Uterus (tissue), 4 donors: ENCODE measurements at places on chromosomes 5 and 9. TPM values are rescaled to one million over a fixed set of nuclear protein-coding genes. Genes with fewer than 3 reads are reported as not detected.
A peak's percentile ranks its signal among the peaks of the same experiment; 100 is the strongest.

DNA sequence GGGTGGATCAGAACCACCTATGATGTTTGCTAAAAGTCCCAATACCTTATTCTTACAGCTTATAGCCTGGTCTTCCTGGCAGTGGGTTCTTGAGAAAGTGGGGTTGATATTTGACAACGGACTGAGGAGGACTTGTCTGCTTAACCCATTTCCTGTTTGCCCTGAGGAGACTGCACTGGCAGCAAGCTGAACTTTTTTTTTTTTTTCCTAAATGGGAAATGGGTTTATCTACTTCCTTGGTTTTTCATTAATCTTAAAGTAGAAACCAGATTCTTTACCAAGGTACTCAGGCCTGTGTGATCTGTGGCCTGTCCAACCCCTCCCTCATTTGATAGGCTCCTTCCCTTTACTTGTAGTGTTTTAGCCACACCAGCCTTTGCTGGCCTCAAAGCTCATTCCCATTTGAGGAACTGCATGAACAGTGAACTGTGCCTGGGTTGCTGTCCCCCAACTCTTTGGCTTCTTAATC, 47.1 kb downstream of the C9orf57 start:
- H3K4me3 ChIP-seq: no peak overlapping the region
- no peak for DNase-seq
- H3K27ac ChIP-seq: no peak overlapping the region
- H3K4me1 ChIP-seq: no peaks in the 10 kb centered on the region
- H3K36me3 ChIP-seq: no peaks in the 10 kb centered on the region
- H3K27me3 ChIP-seq: no peaks in the 10 kb centered on the region

- H3K4me1 ChIP-seq: no peaks in the 10 kb centered on the region
- no peak overlapping the region for H3K27ac ChIP-seq
- no peak overlapping the region for H3K4me3 ChIP-seq
- no peaks in the 10 kb centered on the region for H3K27me3 ChIP-seq
Measured at GRCh38 chr9:5512658-5513452, 2.5 kb downstream of the PDCD1LG2 start.

GRCh38 chr5:63962279-63962678, at the start of gene HTR1A:
Gene HTR1A (minus strand): TSS chr5:63962445. CDS start chr5:63961719, 726 bp downstream.
- no peaks in the 10 kb centered on the region for H3K36me3 ChIP-seq
- peaks cover 36% of the 10 kb centered on the region for H3K27me3 ChIP-seq
- H3K27ac ChIP-seq: no peak within 1 kb of the TSS
- no peaks in the 10 kb centered on the region for H3K4me1 ChIP-seq
- DNase-seq: no peak

The CPLANE1 gene
- 46.2 TPM for total RNA-seq

DNA sequence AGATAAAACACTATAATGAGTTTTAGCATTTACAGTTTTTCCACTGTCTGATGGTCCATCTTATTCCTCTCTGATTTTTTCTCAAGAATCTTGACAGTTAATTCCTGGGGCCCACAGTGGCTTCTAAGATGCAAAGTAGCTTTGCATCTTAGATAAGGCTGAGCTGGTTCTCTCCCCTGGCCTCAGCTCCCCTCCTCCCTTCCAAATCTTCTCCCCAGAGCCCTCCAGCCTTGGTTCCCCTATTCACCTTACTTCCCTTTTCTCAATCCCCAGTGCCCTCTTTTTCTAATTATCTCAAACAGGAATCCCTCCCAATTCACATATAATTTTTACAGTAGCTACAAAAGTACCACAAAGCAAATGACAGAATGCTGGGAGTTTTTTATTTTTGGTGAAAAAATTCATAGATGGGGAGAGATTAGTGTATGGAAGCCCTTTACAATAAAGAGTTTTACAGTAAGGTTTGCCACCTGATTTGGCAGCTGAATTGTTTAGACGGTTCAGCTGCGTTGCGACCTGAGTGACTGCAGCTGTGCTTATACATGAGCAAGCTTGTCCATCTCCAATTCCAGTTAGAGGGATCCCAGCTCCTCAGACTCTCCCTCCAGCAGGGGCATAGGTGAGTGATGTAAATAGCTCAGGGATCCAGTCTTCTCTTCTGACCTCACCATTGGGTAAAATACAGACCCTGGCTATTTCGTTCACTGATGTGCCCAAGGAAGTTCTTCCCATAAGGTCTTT, 51.4 kb upstream of the CKMT2 start:
- no peaks in the 10 kb centered on the region for H3K36me3 ChIP-seq
- H3K4me1 ChIP-seq: no peaks in the 10 kb centered on the region
- no peak for DNase-seq
- H3K27me3 ChIP-seq: no peaks in the 10 kb centered on the region
- no peak overlapping the region for H3K4me3 ChIP-seq

The ROPN1L gene
- total RNA-seq: not detected

- DNase-seq: no peak
- no peak overlapping the region for H3K4me3 ChIP-seq
- H3K4me1 ChIP-seq: peaks cover 8% of the 10 kb centered on the region
- H3K27ac ChIP-seq: peak overlapping the region; percentile 22
- no peaks in the 10 kb centered on the region for H3K36me3 ChIP-seq
Measured at GRCh38 chr9:129476821-129477611, 143.9 kb downstream of the C9orf50 start.

The GABRP gene
- 7.7 TPM for total RNA-seq

DNA sequence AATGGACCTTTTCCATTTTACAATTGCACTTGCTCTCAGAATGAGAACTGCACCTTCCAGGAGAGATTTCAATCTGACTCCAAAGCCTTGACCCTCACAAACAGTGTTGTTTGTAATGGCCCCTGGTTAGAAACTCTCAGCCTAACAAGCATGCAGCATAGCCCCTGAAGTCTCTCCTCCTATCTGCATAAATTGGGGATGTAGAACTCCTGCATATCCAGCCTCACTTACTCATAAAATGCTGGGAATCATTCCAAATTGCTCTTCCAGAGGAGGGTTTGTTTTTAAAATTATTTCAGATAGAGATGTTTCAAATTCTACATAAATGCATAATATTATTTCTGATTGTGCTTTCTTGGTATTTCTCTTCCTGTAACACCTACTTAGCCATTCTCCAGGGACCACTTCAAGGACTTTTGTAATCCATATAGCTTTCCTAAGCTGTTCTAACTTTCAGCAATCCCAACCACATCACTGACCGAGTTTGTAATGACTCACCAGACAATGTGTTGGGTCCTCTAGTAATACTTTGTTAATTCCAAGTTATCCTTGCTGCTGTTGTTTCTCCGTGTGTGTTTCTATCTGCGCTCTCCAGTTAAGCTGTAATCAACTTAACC, 143.8 kb upstream of the CCDC152 start:
- no peak overlapping the region for H3K27ac ChIP-seq
- no peaks in the 10 kb centered on the region for H3K36me3 ChIP-seq
- H3K27me3 ChIP-seq: no peaks in the 10 kb centered on the region
- no peak overlapping the region for H3K4me3 ChIP-seq
- no peak for DNase-seq
- H3K4me1 ChIP-seq: no peaks in the 10 kb centered on the region

DNA sequence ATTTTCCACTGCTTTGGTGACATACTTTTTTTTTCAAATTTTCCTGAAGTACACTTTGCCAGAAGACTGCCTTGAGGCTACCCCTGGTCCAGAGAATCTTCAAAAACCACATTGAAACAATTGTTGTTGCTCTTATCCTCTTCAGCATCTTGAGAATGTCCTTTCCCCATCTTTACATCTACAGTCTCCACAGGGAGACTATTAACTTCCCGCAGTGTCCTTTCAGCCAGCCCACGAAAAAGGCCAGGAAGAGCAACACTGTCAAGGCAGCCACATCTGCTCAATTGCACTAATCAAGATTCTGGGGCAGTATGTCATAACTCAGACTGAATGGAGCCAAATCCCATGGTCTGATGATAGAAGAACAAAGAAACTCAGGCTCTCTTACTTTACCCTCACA, 148.3 kb downstream of the ENC1 start:
- H3K4me1 ChIP-seq: no peaks in the 10 kb centered on the region
- no peak for DNase-seq
- H3K4me3 ChIP-seq: no peak overlapping the region

DNA sequence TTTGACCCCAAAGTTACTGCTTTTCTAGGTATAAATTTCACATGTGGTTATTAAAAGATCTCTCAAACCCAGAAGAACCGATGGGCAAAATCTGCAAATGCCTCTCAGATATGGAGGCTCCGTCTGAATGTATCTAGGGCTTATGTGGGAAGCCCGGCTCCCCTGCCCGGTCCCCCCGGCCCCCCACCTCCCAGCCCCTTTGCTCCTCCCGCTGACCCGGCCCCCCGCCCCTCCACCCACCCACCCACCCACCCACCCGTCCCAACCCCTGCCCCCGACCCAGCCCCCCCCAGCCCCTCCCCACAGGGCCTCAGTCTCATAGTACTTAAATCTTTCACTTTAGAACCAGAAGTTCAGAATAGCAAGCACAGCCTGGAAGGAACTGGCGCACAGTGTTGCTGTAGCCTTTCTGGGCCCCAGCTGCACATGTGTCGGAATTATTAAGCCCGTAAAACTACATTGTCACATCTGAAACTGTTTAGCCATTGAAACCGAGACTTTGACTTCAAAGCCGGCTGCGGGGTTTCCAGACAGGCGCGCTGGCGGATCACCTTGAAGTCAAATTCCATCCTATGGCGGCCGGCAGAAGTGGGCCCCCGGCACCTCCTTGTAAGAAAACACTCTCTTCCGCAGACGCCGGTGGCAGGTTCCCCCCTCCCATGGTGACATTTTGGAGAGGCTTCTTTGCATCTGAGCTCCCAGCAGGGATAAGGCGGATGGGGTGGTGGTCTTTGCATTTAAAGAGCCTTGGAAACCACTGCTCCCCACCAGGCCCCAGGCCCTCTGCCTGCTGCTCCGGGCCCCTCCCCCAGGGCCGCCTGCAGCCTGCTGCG, 12.8 kb downstream of the NKD2 start:
- no peaks in the 10 kb centered on the region for H3K27me3 ChIP-seq
- H3K4me3 ChIP-seq: no peak overlapping the region
- no peaks in the 10 kb centered on the region for H3K4me1 ChIP-seq
- H3K36me3 ChIP-seq: no peaks in the 10 kb centered on the region
- H3K27ac ChIP-seq: no peak overlapping the region

GRCh38 chr5:136732751-136733150, 367.4 kb upstream of the TRPC7 start:
- no peaks in the 10 kb centered on the region for H3K36me3 ChIP-seq
- no peak overlapping the region for H3K4me3 ChIP-seq
- no peak for DNase-seq
- no peaks in the 10 kb centered on the region for H3K4me1 ChIP-seq

The RANBP17 gene
- 11.6 TPM for total RNA-seq

GRCh38 chr5:147645197-147645596, 135.3 kb upstream of the DPYSL3 start:
- H3K4me1 ChIP-seq: no peaks in the 10 kb centered on the region
- no peaks in the 10 kb centered on the region for H3K36me3 ChIP-seq
- H3K27me3 ChIP-seq: no peaks in the 10 kb centered on the region

DNA sequence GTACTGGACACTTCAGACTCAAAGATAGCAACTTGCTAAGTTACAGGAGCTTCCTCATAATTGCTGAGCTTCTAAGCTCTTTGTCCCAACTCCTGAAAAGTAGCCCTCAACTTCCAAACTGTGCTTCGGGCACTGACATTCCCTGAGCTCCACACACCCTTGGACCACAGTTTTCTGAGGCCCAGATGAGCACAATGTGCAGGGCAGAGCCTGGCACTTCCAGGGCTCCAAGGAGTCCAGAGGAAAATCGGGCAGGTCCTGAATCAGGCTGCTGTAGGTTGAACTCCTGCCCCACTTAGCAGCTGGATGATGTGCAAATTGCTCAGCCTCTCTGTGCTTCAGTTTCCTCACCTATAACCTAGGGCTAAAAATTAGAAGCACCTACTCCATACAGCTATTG, 54.6 kb upstream of the KCNIP1 start:
- no peaks in the 10 kb centered on the region for H3K4me1 ChIP-seq
- no peaks in the 10 kb centered on the region for H3K36me3 ChIP-seq
- DNase-seq: no peak
- H3K4me3 ChIP-seq: no peak overlapping the region

DNA sequence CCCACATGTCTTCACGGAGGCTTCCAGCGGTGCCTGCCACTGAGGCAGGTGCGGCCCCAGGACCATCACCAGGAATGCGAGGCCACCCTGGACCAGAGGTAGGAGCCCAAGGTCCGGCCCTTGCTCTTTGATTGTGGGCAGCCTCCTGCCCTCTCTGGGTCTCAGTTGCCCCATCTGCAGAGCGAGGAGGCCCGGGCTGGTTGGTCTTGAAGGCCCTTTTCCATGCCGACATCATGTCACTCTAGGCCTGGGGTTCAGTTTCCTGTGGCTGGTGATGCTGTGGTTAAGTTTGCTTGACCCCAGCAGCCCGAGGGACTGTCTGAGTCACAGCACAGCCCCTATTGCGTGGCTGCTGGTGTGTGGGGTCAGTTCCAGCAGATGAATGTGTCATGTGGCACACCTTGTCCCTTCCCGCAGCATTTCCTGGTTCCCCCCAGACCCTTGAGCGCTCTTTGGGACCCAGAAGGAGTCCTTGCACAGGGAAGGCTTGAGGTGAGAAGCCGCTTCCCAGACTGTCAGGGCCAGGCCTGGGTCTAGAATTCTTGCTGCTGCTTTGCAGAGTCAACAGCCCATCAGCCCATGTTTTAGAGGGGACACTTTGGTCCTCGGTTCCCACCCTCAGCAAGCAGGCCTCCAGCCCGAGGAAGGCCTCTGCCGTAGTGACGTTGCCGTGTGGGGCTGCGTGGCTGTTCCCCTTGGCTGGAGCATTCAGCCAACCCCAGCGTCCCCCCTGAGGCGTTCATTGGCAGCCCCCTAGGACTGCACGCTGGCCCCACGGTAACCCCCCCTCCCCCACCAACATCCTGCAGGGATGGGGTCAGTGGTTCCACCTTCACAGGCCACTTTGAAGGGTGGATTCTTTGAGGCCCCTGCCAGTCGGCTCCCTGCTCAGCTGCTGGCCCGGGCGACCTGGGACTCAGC, 31.0 kb upstream of the HMCN2 start:
- DNase-seq: no peak
- H3K27ac ChIP-seq: peak overlapping the region; percentile 52
- no peaks in the 10 kb centered on the region for H3K36me3 ChIP-seq
- no peaks in the 10 kb centered on the region for H3K4me1 ChIP-seq

The PPIC gene
- total RNA-seq: 27.1 TPM

DNA sequence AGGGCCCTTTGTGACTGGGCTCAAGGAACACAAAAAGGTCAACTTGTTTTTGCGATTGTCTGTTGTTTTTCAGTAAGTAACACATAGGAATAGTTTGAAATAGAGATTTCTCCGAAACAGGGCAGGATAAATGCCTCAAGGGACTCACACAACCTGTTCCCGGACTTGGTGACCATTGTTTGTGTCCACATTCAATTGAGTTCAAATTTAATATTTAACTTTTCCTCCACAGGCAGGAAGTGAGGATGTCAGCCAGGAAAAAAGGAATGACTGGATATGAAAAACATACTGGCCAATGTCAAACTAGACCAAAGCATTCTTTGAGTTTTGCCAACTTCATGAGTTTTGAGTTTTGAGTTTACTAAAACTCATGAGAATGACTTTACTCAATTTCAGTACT, 72.7 kb downstream of the SPATA31C2 start:
- H3K27me3 ChIP-seq: no peaks in the 10 kb centered on the region
- no peak overlapping the region for H3K27ac ChIP-seq
- H3K36me3 ChIP-seq: no peaks in the 10 kb centered on the region
- DNase-seq: no peak

GRCh38 chr9:134678666-134679443, 37.3 kb downstream of the COL5A1 start:
- no peaks in the 10 kb centered on the region for H3K36me3 ChIP-seq
- H3K4me3 ChIP-seq: no peak overlapping the region
- no peak for DNase-seq
- H3K27me3 ChIP-seq: no peaks in the 10 kb centered on the region
- H3K4me1 ChIP-seq: peaks cover 22% of the 10 kb centered on the region
- peak overlapping the region; percentile 17 for H3K27ac ChIP-seq

- H3K27ac ChIP-seq: peak overlapping the region; percentile 99
- H3K27me3 ChIP-seq: no peaks in the 10 kb centered on the region
- H3K4me1 ChIP-seq: peaks cover 20% of the 10 kb centered on the region
- H3K4me3 ChIP-seq: no peak overlapping the region
Measured at GRCh38 chr9:129323999-129324553, 146.0 kb upstream of the IER5L start.

The CDKN2B gene
- total RNA-seq: 11.8 TPM

The ZNF483 gene
- total RNA-seq: 46.7 TPM
